AG09309 (cell line): ENCODE measurements at places on chromosomes 11 and 22.

DNA sequence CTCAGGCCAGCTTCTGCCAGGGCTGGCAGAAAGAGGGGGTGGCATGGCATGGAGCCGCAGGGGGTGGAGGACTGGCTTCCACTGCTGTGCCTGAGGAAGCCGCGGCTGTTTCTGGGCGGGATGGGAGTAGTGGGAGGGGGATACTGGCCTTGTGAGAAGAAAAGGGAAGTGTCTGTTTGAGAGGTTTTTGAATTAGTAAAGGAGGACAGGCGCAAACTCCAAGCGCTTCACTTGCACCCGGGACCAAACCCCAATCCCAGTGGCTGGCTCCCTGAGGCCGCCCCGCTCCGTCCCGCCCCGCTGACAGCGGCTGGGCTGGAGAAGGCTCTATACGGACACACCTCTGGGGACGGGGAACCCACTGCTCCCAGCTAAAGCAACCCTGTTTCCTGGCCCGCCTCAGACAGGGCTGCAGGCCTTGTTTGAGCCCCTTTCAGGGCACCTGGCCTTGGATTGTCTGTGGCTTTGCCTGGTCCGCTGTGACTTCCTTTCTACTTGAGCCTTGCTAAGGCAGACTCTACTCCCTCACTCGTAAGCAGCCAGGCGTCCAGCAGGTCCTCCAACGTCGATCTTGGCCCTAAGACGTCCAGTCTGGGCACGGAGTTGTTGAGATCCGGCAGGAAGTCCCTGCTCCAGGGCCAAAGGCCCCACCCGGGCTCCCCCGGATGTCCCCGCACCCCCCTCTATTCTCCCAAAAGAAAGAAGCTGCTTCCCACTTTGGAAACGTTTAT lies 2.2 kb downstream of the APOA1 start:
- no peak for DNase-seq

DNA sequence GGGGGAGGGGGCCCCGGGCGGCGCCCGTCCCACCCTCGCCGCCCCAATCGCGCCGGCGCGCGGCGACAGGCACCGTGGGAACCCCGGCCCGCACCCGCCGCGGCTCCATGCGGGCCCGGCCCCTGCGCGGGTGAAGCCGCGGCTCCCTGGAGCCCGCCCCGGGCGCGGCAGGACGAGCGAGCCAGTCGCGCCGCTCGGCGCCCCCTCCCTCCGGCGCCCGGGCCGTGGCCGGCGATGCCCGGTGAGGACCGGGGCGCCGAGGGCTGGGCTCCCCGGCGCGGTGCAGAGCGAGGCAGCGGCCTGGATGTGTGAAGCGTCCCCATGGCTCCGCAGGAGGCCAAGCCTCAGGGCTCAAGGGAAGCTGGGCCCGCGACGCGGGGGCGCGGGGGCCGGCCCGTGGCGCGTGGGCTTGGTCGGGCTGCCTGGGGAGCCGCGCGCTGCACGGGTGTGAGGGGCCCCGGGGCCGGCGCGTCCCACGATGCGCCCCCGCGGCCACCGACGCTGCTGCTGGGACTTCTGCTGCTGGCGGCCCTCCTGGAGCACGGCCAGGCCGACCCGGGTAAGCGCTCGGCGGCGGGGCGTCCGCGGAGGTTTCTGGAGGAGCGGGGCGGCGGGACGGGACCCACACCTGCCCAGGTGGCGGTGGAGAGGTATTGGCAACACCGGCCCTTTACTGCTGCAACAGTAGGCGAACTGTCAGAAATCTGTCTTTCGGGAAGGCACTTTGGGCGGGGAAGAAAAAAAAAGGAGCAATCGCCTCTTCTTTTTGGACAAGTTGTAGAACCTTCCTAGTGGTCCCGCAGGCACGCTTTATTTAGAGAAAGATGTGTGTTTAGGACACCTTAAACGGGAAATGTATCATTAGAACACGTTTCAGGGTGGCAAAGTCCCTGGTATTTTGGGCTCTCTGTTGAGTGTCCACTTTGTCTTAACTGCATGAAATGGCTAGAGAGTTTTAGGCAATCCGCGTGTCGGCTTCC lies 119.4 kb downstream of the HIPK3 start:
- no peak for DNase-seq

GRCh38 chr22:30333707-30334087 lies 7.0 kb upstream of the TBC1D10A start:
- no peak for DNase-seq

DNA sequence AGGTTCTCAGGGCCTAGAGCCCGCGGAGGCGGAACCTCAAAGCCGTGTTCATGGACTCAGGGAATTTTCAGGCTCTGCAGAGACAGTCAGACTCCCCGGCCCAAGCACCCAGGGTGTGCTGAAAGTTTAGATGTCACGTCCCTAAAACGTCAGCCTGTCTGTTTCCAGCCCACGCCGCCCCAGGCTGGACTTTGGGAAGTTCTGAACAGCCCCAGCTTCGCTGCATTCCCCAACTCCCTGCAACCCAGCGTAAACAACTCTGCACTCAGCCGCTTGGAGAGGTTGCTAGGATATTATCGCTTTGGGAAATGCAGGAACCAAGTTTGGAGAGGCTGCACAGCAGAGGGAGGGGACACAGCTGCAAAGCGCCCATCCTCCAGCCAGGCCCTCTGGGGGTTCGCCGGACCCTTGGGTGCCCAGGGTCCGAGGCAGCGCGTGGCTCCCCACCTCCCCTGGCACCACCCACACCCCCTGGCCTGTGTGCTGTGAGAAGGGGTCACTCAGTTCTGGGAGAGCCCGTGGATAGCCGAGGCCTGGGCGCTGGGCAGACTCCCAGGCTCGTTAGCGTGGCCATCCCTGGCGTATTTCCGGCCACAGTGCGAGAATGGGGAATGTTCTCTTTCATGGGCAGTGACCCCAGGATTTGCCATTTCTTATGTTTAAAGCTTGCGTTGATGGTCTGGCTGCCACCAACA lies 120.5 kb upstream of the FGF3 start:
- DNase-seq: no peak

- no peak for DNase-seq
Observed at GRCh38 chr11:69054397-69055211, 5.9 kb downstream of the TPCN2 start.
